ENCODE measurements at places on chromosomes 6 and 20.
A peak's percentile ranks its signal among the peaks of the same experiment; 100 is the strongest.

GRCh38 chr20:37192137-37192854 is 12.9 kb upstream of the MROH8 start:
- peak; percentile 69 for DNase-seq

- DNase-seq: no peak
Measured at GRCh38 chr20:7703996-7704395, 236.3 kb downstream of the HAO1 start.

GRCh38 chr6:163956571-163957407 is 542.3 kb downstream of the QKI start:
- DNase-seq: peak; percentile 56

DNA sequence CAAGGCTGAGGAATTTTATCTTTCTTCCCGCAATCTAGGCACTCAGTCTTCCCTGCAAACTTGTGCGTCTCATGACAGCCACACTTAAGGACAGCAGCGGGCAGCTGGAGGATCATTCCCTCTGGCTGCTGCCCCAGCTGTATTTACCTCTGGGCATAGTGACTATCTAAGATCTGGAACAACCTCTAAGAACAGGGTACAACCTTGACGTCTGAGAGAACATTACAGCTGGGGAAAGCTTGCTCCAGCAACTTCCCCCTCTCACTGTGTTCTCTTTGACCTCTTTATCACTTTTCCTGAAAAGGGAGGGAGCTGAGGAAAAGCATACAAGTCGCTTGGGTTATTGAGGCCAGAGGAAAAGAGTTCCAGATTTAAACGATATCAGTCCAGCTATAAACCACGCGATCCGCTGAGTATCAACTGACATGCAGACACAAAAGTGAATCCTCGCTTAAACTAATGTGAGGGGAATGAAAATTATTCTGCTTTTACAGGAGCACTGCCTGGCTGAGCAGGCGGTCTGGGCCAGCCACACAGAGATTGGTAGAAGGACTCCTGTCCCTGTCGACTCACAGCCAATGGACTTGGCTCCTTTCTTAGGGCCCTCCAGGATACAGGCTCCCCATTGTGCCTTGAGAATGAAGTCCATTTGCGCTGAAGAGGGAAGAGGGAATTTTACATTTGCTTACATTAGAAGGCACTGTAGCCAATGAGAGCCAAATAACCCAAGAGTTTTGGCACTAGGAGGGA is 153.3 kb downstream of the QRSL1 start:
- no peak for DNase-seq

- DNase-seq: no peak
Measured at GRCh38 chr20:9672981-9673380, 158.6 kb downstream of the LAMP5 start.

GRCh38 chr6:159121486-159121885 is 47.7 kb upstream of the FNDC1 start:
- no peak for DNase-seq

DNA sequence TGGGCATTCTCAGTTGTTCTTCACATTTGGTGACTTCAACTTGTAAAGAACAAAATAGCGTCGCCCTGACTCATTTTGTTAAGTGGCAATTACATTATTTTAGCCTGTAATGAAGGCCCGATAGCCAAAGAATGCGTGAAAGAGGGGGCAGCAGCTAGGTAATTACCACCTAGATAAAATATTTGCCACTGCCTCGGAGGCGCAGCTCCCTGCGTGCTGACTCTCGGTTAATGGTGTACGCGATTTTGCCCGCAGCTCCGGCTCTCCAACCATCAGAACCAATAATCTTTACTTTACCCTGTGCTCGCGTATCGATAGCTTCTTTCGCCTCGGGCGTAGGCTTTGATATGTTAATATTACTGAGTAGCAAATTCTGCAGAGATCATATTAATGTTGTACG is 8.7 kb downstream of the TFAP2D start:
- DNase-seq: no peak

DNA sequence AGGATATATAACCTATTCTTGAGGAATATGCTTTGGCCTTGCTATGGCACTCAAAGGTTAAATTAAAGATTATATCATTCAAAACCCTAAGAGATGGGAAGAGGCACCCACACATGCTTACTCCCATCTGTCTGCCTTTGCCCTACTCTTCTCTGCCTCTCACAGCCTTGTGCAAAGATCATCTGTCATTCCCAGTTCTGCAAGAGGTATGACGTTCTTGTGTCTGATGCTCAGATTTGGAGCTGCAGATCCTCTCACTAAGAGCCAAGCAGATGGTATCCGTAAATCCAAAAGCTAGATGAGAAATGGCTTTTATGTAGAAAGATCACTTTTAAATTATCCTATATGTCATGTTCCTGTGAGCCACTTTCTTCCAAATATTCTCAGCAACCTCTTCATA is 112.0 kb downstream of the GPR63 start:
- DNase-seq: no peak

- DNase-seq: no peak
Measured at GRCh38 chr20:50724851-50725723, 6.3 kb upstream of the PARD6B start.

DNA sequence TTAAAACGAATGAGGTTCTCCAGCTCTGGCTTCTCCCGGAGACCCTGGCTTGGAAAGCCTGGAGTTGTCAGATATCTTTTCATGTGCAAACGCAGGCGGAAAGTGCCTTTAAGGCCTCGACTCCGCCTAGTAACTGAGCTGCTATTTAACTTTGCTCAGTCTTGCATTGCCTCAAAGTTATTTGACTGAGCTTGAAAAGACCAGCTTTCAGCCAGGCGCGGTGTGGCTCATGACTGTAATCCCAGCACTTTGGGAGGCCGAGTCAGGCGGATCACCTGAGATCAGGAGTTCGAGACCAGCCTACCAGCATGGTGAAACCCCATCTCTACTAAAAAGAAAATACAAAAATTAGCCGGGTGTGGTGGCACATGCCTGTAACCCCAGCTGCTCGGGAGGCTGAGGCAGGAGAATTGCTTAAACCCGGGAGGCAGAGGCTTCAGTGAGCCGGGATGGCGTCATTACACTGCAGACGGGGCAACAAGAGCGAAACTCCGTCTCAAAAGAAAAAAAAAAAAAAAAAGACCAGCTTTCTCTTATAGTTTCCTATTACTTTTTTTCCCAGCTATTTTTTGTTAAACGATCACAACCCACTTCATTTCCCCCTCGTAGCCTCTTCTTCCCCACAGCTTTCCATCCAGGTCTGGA is 1.9 kb downstream of the GCNT2 start:
- DNase-seq: no peak

DNA sequence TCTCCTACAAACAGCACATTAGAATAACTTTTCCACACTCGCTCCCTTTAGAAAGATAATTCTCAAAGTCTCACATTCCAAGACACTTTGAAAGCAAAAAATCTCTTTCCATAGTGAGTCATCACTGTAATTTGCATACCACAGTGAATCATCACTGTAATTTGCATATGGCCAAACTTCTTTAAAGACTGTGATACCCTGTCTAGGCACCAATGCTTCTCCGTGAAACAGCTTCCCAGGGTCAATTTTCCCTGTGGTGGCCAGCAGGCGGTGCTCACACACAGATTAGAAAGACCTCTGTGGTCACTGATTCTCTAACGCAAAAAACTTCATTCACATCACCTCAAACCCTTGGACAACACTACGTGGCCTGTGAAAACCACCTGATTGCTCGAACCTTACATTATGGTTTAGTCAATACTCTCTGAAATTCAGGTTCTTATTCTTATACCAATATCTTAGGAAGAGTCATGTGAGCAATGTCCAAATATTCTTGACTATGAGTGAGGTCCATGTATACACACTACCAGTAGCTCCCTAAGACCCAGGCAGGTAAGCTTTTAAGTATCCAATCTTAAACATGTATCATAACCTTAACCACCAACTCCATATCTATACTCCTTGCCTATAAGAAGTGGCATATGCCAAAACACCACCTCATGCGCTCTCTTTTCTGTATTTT is 78.5 kb upstream of the PHACTR1 start:
- peak; percentile 33 for DNase-seq

DNA sequence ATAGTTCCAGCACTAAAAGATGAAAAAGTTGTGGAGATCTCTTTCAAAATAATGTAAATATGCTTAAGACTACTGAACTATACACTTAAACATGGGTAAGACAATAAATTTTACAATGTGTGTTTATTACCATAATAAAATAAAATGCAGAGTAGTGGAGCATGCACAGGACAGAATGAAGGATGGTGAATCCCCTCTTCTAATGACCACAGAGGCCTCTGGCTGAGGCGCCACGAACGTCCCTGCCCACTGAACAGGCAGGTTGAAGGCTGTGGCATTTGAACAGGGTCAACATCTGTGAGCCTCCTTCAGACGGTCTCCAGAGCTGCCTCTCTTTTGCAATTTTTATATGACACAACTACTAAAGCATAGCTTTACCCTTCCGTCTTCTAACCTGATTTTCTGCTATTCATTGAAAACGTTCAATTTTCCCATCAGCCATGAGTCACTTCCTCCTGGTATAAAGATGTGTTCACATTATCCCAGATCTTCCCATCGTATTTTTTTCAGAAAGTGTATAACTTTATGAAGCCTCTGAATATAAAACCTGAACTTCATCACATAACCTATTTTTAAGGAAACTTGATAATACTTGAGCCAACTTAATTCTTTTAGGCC is 37.8 kb downstream of the ADGRF4 start:
- no peak for DNase-seq

- DNase-seq: no peak
Measured at GRCh38 chr20:47379433-47380150, 23.1 kb upstream of the ZMYND8 start.

- no peak for DNase-seq
Measured at GRCh38 chr6:7758456-7758855, 32.6 kb downstream of the BMP6 start.

DNA sequence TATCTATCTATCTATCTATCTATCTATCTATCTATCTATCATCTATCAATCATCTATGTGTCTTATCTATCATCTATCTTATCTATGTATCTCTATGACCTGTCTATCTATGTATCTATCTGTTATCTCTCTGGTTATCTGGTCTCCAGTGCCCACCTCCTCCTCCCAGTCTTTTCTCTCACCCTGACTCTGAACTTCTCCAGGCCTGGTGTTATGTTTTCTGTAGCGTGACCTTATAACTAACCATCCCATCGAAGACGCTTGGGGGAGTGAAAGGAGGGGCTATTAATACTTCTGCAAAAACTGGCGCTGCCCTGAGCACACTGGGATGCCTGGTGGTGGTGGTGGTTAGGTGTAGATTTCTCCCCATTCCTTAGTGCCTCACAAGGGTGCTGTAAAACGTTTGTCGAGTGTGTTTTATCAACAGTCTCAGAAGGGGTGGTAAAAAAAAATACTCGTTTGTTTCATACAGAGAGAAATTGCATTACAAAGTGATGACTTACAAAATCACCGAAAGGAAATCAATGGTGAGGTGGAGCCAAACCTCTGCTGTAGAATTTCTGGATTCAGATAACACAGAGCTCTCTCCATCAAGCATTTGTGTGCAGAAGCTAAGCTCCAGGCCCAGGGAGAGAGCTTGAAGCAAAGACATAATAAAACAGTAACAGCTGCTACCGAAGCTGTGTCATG is 156.2 kb downstream of the BCAS1 start:
- DNase-seq: no peak

DNA sequence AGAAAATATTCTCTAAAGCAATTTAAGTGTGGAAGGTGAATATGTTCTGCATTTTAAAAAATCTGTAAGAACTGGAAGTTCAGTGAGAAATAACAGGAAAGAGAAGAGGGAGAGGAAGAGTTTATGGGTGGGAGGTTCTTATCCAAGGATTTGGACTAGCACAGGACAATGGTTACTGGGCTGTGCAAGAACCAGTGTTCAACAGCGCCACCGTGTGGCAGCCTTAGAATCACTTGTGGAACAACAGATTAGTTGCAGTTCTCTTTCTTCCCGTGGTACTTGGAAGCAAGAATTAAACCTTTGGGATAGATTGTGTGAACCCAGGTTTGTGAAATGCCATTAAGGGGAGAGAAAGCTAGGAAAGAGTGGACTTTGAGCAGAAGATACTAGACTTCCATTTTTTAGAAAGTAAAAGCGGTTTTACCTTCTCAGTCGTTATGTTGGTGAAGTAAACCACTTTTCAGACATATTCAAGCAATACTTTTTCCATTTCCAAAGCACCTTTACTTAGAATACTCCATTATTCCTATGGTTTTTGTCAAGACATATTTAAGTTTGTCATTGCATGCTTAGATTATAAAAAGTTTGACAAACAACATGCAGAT is 436.7 kb downstream of the RNF144B start:
- DNase-seq: no peak

DNA sequence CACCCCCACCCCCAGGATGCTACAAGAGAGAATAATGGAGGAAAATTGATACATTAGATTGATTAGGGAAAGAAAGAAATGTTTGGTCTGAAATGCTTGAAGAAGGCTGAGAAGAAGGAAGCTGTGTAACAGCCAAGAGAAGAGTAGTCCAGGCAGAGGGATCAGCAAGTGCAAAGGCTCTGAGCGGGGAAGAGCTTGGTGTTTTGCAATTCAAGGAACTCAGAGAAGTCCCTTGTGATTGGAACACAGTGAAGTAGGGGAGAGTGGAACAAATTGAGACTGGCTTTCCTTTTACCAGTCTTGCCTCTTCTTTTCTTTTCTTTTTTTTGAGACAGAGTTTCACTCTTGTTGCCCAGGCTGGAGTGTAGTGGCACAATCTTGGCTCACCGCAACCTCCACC is 76.6 kb upstream of the CHD6 start:
- DNase-seq: no peak

GRCh38 chr20:35196313-35196712 is 24.4 kb downstream of the PROCR start:
- DNase-seq: no peak

DNA sequence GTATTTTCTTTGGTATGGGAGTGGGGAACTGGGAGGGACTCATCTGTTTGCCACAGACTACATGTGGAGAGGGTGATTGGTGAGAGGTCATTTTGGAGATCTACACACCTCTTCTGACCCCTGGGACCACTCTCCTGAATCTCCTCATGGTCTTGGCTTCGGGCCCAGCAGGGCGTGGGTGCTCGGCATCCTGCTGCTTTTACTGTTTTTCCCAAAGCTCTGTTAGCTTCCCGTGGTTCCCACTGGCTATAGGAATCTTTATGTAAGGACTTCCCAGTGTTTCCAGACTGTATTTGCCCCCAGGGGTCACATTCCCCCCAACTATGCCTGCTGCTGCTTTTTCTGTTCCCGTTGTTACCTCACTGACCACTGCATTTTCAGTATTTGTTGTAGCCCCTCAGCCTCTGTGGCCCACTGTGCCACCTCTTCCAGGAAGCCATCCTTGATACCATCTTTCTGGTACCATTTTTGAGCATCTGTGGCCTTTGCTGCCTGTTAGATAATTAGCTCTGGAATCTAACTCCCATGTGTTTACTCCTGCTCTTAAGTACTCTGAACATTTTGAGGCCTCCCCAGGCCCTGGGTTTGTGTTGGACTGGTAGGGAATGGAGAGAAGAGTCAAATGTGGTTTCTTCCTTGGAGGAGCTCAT is 14.9 kb downstream of the PLCG1 start:
- no peak for DNase-seq

GRCh38 chr6:158046201-158047126 is 64.8 kb downstream of the SYNJ2 start:
- no peak for DNase-seq

DNA sequence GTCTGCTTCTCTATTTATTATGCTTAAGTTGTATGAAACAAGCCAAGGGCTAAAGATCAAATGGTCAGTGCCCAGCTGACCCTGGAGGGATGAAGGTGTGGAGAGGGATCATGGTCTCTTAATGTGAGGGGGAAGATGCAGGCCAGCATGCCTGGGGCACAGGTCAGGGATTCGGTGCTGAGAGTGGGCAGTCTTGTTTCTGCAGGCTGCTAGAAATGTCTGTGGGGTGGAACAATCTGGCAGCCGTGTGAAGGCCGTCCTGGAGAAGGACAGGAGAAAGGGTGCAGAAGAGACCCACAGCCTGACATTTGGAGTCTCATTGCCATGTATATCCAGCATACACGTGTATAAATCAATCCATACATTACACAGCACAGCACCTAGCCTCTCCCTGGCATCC is 258.3 kb upstream of the MOCS1 start:
- DNase-seq: no peak
